ENCODE measurements at places on chromosomes 16 and 17.
A peak's percentile ranks its signal among the peaks of the same experiment; 100 is the strongest.

DNA sequence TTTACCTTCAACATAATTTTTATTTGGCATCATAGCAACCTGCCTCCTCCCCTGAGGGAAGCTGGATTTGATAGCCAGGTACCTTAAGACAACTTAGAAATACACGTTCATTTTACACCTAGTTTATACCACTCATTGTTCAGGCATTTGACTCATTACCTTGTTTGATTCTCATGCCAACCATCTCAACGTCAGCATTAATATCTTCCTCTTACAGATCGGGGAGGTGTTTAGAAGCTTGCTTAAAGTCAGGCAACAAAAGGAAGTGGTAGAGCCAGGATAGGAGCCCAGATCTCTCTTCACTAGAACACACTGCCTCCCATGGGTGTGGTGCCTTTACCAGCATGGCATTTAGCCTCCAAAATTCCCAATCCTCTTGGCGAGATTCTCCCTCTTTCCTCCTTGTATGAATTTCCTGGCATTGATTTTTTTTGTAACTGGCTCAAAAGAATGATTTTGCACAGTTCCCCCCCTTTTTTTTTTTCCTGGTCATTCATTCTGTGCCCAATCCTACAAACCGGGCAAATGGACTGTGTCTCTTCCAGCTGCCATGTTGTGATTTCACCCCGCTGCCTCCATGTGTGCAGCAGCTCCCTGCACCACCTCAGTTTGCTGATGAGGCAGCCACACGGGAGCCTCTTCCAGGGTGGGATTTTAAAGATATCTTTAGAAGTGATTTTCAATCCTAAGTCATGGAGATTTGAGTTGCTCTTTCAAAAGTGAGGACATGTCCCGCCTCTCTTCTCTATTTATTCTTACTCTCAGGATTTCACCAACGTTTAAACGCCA, 383.6 kb downstream of the UTP18 start:
- no peak for DNase-seq

DNA sequence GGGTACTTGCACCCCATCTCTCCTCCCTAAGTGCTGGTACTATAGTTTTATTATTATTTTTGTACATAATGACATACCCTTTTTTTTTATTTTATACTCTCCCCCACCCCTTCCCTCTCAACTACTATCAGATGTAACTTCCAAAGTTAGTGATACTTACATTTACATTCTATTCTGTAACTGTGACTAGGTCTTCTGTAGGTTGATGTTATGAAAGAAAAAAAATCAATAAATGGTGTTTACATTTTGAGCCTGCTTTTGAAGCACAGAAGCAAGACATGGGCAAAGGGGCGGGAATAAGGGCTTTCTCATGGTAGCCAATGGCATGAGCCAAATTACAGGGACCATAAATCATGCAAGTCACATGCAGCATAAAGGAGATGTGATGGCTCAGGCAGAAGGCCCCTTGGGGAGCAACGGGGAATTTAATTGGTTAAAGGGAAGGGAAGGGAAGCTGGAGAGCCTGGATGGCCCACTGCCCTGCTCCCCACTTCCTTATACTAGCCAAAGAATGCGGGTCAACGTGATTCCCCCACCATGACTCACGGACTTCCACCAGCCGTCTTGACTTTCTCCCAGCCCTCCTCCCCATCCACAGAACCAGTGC, 2.4 kb upstream of the ACSF2 start:
- peak; percentile 96 for DNase-seq

DNA sequence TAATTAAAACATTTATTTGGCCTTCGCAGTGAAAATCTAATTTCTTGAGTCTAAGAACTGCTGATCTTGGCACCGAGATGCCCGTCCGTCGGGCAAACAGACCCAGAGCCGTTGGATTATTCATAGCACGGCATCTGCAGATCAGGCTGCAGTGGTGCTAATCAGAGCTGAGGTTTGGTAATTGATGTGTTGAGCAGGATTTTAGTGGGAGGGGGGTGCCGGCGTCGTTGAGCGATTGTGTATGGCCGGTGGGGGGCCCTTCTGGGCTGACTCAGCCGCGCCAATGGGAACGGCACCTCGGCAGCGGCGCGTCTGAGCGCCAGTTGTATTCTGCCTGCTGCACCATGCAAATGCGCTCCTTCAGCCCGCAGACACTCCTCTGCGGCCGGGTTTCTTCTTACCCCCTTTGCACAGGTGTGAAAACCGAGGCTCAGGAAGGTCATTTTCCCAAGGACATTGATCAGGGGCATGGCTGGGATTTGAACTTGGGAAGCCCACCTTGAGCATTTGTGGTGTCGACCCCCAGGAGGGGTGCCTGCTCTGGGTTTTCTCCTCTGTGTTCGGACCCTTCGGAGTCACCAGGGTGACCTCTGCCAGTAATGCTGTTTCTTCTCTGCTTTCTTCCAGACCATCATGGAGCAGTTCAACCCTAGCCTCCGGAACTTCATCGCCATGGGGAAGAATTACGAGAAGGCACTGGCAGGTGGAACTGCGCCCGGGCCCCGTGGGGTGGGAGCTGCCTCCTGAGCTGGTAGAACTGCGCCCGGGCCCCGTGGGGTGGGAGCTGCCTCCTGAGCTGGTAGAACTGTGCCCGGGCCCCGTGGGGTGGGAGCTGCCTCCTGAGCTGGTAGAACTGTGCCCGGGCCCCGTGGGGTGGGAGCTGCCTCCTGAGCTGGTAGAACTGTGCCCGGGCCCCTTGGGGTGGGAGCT, 18.4 kb downstream of the BAIAP2 start:
- no peak for DNase-seq

DNA sequence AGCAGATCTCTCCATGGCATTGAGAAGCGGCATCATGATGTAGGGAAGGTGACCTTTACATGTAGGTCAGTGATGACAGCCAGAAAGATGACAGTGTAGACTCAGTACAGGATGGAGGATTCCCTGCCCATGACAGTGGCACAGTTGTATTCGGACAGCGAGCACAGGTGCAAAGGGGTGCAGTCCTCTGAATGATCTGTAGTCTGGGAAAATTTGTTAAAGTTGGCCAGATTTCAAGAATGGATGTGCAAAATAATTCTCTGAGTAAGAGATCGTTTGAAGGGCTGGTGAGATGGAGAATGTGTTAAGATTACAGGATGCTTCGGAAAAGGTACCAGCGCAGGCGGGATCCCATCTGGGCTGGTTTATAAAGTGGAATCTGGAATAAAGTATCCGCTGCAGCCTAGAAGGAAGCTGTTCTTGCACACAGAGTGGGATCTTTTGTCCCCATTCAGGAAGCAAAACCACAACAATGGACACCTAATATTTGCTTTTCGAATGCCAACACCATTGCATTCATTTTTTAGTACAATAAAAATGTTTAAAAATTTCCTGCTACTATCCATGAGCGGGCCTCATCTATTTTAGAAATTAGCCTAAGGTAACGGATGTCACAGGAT, 101.2 kb downstream of the RPTOR start:
- DNase-seq: no peak

DNA sequence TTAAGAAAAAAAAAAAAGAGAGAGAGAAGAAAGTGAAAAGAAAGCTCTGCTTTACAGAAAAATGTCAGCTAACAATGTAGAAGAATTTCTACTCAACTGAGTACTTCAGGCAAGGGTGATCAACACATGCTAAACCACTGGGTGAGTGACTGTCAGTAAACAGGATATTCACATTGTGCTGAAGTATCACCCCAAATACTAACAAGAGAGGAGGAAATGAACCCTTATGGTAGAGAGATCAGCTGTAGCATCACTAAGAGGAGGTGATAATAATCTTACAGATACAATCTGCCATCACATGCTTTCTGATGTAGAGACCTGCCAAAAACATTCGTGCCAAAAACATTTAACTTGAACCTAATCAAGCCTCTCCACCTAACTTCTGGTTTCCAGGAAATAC, 30.7 kb upstream of the ICAM2 start:
- DNase-seq: no peak

DNA sequence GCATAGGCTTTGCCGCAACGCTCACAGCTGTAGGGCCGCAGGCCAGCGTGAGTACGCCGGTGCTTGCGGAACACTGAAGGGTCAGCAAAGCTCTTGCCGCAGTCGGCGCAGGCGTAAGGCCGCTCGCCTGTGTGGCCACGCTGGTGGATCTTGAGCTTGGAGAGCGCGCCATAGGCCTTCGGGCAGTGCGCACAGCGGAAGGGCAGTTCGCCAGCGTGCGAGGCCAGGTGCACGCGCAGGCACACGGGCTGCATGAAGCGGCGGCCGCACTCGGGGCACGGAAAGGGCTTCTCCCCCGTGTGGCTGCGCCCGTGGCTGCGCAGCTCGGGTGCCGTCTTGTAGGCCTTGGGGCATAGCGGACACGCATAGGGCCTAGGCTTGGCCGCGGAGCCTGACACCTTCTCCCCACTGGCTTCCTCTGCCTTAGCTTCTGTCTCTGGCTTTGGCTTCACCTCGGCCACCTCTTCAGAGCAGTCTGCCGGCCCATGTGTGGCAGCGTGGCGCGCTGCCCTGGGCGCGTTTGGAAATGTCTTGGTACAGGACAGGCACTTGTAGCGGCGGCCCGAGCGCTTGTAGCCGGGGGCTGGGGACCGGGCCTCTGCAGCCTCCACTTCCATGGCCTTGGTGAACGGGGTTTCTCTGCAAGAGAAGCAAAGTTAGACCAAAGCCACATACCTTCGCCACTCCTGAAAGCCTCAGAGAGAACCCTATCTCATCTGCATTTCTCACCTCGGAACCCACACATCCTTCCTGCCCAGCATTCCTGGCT, 10.0 kb downstream of the ZNF668 start:
- DNase-seq: peak; percentile 26

- peak; percentile 82 for DNase-seq
Measured at GRCh38 chr17:58913971-58914769, 158.5 kb downstream of the PPM1E start.

DNA sequence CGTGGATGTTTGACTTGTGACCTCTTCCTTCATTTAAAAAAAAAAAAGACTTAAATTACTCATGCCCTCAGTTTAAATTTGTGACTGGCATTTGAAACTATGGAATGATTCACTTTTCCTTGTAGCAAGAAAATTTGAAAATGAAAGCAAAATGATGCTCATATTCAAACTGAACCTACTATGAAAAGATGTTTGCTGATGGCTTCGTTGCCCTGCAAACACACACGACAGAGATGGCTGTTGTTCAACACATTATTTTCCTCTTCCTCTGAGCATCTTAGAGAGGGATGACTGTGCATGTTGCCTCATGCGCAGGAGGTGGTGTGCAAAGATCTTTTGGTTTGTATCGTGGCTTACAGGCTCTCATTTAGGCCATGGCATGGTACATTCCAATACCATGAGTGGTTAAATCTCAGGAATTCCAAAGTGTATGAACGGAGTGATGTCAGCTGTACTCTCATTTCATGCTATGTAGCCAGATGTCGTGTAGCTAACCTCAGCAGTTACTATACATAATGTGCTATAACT, 164.5 kb downstream of the PRKCA start:
- peak; percentile 100 for DNase-seq

- peak; percentile 44 for DNase-seq
Measured at GRCh38 chr16:53821487-53821886, 117.5 kb downstream of the FTO start.

DNA sequence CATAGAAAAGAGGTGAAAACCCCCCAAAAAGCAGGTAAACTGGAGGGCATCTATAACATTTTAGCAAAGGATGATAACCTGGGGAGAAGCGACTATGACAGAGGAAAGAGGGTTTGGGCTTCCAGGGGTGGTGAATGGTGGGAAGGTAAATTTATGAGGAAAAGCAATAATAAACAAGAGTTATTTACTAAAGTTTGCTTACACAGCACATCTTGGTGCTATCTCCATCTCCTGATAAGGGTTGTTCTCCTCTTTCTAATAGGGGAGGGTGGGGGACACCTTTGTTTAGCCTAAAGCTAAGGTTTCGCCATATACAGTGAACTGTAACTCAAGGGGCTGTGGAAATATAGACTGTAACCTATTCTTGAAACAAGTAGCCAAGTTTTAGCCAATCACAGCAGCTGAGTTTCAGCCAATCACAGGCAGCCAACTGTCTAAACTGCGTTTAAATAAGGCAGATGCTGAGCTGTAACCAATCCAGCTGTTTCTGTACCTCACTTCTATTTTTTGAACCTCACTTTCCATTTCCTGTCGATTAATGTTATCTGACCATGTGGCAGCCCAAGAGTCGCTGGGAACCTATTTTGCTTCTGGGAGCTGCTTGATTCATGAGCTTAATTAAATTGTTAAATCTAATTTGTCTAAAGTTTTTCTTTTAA, 191.8 kb downstream of the MAP2K6 start:
- DNase-seq: no peak

- DNase-seq: no peak
Measured at GRCh38 chr17:72724267-72724666, 368.2 kb downstream of the SLC39A11 start.

- no peak for DNase-seq
Measured at GRCh38 chr17:60095381-60095780, 16.7 kb upstream of the HEATR6 start.

GRCh38 chr17:38996660-38997337, 29.6 kb upstream of the FBXO47 start:
- peak; percentile 43 for DNase-seq

- no peak for DNase-seq
Measured at GRCh38 chr16:88686062-88686438, 257 bp downstream of the SNAI3 start.

- DNase-seq: no peak
Measured at GRCh38 chr16:56708525-56709442, 21.1 kb upstream of the NUP93 start.

- DNase-seq: no peak
Measured at GRCh38 chr16:57540387-57540786, 2.1 kb upstream of the ADGRG5 start.

DNA sequence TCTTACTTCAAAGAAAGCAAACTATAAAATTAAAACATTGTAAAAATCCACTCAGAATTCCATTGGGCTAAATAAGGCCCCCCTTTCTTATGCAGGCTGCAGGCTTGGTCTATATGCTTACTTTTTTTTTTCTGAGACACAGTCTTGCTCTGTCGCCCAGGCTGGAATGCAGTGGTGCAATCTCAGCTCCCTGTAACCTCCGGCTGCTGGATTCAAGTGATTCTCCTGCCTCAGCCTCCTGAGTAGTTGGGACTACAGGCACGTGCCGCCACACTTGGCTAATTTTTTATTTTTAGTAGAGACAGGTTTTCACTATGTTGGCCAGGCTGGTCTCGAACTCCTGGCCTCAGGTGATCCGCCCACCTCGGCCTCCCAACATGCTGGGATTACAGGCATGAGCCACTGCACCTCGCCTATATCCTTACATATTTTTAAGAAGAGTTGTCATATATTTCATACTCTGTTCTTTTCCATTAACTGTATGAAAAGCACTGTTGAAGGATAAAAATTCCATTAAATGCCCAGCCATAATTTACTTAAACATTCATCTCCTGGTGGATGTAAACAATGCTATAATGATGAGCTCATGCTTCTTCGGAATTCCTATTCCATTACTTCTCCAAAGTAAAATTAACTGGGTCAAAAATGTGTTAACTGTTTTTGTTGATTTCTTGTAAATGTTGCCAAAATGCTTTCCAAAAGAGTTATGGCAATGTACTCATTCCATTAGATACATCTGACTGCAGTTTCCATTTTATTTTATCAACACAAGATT, 17.8 kb downstream of the SNN start:
- peak; percentile 59 for DNase-seq

GRCh38 chr17:57955183-57955931, at the start of gene CUEDC1:
CUEDC1 (minus strand) TSS chr17:57955412; CDS start chr17:57885564, 69,848 bp downstream.
- DNase-seq: no peak

- DNase-seq: no peak
Measured at GRCh38 chr17:79116575-79117368, 42.1 kb downstream of the ENGASE start.
